ENCODE measurements at places on chromosomes 5 and 9.

DNA sequence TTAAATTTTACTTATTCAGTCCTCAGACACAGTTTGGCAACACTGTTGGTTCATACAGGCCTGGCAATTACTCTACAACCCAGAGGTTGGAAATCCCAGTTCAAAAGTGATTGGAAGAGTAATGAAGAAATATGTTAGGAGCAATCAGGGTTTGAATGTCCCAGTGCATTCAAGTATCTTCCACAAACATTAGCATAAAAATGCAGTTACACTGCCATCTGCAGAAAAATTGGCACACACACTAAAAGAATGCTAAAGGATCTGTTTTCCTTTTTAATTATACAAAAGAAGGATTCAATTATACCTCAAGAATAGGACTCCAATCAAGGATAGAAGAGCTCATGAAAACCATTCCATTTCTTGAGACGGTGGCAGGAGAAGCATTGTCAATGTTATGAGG is 130.2 kb downstream of the DNAH5 start:
- DNase-seq = peak; percentile 51

DNA sequence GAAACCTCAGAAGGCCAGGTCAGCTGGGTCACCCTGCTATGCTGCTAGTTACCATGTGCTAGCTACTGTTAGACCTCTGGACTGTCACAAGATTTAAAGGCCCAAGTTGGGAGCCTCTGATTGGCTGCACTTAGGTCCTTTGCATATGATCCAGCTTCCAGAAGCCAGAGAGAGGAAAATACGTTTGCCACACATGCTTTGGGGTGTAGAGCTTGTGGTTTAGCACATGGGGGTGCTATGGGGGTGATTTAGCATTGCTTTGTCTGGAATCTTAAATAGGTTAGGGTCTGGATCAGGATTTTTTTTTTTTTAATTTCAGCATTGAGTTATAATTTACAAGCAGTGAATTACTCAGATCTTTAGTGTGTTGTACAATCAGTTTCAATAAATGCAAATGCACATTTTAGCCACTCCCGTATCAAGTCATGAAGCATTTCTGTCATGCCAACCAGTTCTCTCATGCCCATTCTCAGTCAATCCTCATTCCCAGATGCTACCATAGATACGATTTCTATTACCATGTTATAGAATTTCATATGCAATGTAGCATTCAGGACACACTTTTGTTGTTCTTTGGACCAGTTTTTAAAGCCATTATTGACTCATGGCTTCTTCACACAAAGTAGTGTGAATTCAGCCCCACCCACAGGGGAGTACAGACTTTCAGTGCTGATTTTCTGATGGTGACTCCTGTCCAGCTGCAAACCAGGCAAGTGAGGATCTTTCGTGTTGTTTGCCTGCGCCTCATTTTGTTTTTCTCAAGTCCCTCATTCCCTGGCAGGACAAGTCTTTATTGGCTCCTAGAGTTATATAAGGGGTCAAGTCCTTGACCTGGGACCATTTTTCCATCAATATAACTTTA is 250.4 kb downstream of the LRRC70 start:
- no peak for DNase-seq

GRCh38 chr9:7185612-7186011 is 427.8 kb downstream of the KDM4C start:
- no peak for DNase-seq

DNA sequence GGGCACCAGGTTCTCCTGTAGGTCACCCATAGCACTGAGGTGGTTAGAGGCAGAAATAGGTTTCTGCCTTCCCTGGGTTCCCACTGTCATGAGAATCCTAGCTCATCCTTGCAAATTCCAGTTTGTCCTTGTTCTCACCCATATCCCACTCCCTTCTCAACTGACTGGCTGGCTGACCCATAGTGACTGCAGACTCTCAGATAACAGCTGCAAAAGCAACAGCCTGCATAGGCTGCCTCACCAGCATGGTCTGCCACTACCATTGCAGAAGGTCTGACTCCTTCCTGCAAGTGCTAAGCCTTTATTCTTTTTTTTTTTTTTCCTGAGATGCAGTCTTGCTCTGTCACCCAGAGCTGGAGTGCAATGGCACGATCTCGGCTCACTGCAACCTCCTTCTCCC is 194.0 kb downstream of the SEMA6A start:
- DNase-seq = no peak

DNA sequence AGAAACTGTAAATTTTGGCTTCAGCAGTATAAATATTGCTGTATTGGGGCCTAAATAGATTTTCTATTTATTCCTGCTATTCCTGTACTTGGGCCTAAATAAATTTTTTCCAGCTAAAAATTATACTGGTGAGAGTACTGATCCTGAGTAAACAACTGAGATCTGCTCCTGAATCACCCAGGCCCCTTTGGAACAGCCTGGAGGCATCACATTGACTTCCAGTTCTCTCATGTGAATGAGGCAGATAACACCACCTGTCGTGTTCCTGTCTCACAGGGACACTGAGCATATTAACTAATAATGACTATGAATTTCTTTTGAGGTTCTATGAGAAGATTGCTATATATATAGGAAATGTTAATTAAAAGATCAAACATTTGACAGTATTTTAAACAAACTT is 119.5 kb upstream of the PLCXD3 start:
- DNase-seq = no peak

Data from NCI-H446 (cell line).